Pons (tissue), 1 donor: ENCODE measurements at places on chromosomes 7 and 10.
A peak's percentile ranks its signal among the peaks of the same experiment; 100 is the strongest.

DNA sequence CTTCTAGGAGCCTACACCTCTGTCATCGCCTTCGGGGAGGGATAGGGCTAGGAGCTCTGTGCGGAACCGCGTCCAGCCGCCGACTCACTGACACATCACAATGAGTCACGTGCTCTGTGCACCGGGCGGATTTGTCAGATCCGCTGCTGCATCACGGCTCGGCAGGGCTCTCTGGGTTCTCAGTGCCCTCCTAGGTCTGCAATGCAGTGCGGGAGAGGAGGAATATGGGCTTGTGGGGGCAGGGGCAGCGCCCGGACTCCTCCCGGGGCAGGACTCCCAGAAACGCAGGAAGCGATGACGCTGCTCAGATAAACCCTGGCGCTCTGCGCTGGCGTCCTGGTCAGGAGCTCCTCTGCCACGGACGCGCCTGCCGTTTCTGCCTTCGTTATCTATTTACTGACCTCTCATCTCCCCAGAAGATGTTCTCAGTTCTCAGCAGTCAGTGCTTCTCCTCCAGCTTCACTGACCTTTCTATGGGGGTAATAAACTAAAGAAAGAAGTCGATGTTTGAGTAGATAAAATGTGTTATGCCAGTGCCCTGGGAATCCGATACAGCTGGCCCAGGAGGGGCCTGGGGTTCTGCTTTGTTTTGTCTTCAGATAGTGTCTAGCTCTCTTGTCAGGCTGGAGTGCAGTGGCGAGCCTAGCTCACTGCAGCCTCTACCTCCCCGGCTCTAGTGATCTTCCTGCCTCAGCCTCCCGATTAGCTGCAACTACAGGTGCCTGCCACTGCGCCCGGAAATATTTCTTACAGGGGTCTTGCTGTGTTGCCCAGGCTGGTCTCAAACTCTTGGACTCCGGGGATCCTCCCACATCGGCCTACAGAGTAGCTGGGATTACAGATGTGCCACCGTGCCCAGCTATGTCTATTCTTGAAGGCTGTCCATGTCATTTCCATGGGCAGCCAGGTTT is 22.8 kb upstream of the ITGB1 start:
- peak; percentile 79 for DNase-seq

DNA sequence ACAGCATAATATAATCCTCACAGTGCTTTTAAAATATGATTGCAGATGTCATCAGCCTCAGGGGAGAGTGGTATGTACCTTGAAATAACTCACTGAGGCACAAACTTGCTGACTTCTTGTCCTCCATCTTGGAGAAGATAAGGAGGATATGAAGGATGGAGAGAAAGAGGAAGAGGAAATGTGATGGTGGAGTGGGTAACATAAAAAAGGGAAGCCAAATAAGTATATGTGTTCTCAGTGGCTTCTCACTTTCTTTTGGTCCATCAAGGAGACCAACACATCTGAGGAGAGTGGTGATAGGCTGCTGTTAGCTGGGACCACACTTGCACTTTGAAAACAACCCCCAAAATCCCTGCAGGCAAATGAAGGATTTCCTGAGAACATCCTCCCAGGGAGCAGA is 21.6 kb upstream of the ZNF37A start:
- DNase-seq, result no peak

DNA sequence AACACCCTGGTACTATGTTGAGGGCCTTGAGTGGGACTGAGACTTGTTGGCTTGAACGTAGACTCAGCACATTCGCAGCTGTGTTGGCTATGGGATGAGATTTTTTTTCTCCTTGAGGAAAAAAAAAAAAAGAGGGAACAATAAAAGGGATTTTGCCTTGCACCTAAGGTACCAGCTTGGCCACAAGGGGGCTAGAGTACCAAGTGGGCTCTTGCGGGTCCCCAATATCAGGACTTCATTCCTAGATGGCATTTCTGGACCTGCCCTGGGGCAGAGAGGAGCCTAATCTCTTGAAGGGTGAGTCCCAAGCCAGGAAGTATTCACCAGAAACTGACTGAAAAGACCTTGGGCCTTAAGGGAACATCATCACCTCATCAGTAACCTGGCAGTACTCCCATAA is 1083.6 kb upstream of the PHF14 start:
- DNase-seq, result no peak

GRCh38 chr7:43834463-43835251 is 34.7 kb downstream of the MRPS24 start:
- DNase-seq, result peak; percentile 11

GRCh38 chr7:94080551-94080950 is 76.4 kb upstream of the BET1 start:
- no peak for DNase-seq

DNA sequence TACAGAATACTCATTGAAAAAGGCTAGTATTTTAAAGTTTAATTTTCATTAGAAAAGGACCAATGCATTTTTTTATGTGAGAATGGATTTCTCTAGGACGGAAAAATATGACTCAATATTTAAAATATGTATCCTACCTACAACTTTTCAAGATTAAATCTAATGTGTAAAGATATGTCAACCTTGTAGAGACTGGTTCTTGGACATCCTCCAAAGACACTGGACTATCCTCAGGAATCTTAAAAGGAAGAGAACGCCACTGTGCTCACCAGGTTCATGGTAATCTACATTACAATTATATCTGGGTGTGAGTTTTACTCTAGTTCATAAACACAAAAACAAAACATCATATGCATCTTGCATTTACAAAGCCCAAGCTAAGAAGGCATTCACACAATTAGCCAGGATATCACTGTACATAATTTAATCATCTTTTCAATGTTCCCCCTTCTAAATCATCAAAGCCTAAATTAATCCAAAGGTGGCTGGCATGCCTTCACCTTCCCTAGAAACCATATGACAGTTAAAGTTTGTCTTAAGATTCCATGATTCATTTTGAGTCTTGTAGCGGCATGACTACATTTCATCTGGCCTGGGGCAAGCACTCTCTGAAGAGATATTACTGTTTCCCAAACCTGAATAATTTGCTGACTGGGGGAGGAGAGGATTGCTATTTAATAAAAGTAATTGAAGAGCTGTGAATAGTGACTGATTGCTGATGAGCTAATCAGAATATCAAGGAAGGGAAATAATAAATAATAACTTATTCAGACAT is 12.0 kb downstream of the SGCE start:
- no peak for DNase-seq

- no peak for DNase-seq
Measured at GRCh38 chr7:141012696-141013344, 1.9 kb downstream of the MRPS33 start.

DNA sequence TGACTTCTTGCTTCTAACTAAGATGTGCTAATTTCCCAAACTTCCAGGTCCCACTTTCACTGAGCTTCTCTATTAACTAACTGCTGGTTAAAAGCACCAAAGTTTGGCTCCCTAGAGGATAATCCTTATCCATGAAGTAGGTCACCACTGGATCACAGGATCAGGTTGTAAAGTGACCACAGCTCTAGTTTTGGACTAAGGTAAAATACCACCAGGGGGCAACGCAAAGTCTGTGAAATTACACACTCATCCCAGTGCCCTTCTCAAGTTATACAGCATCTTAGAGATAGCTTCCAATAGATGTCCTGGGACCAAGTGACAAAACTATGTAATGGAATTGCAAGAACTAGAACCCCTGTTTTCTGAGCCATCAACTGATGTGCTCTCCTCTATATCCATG is 116.4 kb upstream of the ASAH2 start:
- no peak for DNase-seq

GRCh38 chr7:35418716-35419390 is 165.0 kb upstream of the TBX20 start:
- no peak for DNase-seq

DNA sequence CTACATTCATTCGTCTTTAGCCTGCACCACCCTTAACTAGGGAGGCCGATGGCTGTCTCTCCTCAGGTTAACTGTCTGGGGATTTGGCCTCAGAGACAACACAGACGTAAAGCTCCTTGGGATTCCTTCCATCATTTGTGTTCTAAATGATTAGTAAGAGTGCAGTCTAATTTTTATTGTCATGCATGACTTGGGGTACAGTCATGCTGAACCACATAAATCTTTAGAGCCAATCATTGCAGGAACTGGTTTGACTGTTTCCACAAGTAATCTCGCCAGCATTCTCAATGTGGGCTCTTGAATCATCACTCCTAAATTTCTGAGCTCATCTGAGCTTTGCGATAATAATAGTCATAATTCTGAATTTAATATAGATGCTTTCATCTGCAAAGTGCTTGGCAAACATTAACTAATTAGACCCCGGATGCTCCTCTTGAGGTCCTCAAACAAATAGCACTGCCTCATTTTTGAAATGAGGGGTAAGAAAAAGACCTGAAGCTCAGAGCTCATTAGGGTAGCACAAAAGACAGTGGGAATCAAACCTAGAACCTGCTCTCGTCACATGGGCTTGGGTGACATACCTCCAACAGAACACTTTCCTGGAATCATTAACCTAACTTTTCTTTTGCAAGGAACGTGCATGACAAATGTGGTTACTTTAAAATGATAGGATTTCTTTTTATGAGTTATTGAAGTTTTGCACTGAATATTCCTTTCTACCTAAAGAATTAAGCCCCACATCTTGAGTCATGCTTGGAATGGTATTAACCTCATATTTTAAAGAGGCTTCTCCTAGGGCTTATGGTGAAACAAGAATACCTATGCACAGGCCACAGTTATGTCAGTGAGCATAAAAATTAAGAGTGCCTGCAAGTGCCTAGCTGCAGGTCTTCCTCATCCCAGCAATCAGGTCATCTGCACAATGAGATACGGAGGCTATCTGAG is 118.9 kb upstream of the NRP1 start:
- no peak for DNase-seq

GRCh38 chr7:3028071-3028757 is 15.5 kb downstream of the CARD11 start:
- peak; percentile 80 for DNase-seq

GRCh38 chr7:129689995-129690581 is 78.6 kb downstream of the NRF1 start:
- DNase-seq, result no peak

DNA sequence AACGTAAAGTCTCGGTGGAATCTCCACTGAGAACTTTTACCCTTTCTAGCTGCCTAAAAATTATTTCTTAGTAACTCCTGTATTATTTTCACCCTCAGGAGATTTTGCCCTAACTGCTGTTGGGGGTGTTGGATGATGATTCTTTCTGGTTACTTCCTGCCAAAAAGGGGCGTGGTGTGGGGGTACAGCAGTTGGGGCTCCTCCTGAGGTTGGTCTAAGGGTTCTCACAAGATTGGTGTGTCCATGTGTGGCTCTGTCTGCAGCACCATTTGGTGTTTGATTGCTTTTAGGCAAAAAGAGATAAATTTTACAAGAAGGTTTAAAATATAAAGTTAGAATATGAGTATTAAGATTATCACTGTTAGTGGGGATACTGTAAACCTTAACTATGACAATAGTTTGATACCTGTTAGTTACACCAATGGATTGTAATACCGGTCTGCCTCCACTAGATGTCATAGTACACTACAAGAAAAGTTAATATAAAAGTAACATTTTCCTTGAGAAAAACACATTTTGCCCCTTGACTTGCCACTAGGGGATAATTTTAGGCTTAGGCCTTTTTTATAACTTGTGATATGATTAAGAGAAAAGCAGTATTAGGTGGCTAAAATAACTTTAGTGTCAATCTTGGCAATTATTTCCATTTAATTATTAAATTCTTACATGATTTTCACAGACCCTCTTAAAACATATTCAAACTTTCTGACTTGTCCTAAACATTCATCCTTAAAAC is 928.7 kb downstream of the IPMK start:
- peak; percentile 29 for DNase-seq

DNA sequence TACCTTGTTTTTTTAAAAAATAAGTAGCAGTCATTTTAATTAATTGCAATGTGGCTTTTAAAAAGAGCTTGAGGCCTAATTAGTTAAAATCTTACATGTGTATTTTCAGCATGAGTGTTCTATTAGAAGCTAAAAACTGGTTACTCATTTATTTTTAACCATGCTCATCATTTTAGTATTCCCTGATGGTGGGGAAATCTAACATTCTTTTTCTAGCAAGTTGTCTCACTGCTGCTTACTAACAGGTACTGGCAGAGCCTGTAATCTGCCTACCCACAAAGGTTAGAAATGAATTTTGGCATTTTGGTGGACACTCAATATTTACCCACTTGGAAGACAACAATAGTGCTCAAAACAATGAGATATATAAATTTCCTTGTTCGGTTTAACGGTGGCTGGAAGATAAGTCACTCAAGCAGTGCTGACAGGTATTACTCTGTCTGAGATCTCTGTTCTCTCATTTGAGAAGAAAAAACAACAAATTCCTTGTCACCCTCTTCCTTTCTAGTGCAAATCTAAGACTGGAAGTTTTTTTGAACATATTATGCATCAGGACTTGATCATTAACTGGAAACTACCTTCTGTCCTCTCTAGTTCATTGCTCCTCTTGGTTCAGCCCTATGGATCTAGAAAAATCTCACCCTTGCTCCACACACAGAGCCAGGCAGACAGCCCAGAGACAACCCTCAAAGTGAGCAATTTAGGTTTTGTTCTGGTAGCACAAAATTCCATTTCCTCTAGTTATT is 83.3 kb downstream of the VWDE start:
- DNase-seq, result no peak

- no peak for DNase-seq
Measured at GRCh38 chr10:29783201-29783947, 148.6 kb upstream of the SVIL start.
